Stimulated activated CD8-positive, alpha-beta memory T cell treated with anti-CD3 and anti-CD28 coated beads, Interleukin-4, amount 100 ng/mL, for 1 hour (primary cell): ENCODE measurements at places on chromosomes 11 and 22.

DNA sequence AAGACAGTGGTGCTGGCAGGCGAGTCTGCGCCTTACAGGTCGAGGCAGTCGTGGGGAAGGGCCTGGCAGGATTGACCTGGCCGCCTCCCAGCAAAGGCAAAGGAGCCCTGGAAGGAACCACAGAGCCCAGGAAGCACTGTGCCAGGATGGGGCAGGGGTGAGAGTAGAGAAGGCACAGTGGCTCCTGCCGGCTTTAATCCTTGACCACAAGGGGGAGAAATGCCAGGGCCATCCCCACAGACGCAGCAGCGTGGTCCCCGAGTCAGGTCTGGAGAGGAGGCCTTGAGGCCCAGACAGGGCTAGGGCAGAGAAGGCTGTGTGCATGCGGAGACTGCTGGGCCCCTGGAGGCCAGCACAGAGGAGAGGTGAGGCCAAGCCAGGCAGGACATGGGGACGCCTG, 9.9 kb upstream of the NDUFS8 start:
- DNase-seq, result no peak

DNA sequence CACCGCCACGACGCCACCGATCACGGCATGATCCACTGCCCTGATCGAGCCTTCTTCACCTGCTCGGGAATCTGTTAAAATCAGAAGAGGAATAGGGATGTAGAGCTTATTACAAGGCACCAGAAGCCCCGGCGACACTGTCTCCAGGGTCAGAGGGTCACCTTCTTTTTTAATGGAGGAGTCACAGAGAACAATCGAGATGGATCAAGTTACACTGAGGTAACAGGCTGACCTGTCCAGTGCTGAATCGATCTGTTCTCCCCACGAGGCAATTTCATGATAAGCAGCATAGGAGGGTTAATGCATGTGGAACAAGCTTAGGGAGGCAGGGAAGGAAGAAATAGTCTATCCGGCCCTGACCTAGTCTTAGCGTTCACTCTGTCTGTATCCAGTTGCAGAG, 325.5 kb downstream of the CADM1 start:
- no peak for DNase-seq

- no peak for DNase-seq
Measured at GRCh38 chr22:30564761-30565119, 9.7 kb downstream of the GAL3ST1 start.

GRCh38 chr11:60740573-60740972, 16.1 kb downstream of the MS4A18 start:
- DNase-seq, result no peak

GRCh38 chr11:109914809-109915653, 178.2 kb upstream of the ZC3H12C start:
- DNase-seq, result no peak

- no peak for DNase-seq
Measured at GRCh38 chr11:110490886-110491285, 61.1 kb downstream of the FDX1 start.

- DNase-seq, result no peak
Measured at GRCh38 chr11:12175694-12176241, 65.4 kb downstream of the MICAL2 start.

- DNase-seq, result no peak
Measured at GRCh38 chr11:6703247-6704063, 20.3 kb upstream of the MRPL17 start.

- DNase-seq, result no peak
Measured at GRCh38 chr22:29128891-29129807, 56.3 kb downstream of the KREMEN1 start.

DNA sequence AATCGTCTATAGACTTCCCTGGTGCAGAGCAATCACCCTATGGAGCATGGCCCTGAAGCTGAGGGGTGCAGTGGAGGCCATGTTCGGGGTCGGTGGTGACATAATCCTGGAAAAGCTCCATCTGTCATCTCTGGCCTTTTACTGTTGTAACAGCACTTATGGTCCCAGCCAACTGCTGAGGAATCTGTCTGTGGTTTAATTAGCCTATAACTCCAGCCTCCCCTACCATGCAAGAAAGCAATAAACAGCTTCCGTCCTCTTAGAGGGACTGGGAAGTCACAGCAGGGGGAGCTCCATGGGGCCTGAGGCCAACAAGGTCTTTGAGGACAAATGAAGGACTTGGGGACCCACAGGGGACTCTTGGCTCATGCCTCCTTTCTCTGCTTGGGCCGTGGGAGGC, 159.1 kb upstream of the NECTIN1 start:
- no peak for DNase-seq

- DNase-seq, result no peak
Measured at GRCh38 chr22:48942698-48943566, 884.7 kb downstream of the BRD1 start.
